ENCODE measurements at places on chromosomes 5 and 9. TPM values are rescaled to one million over a fixed set of nuclear protein-coding genes. Genes with fewer than 3 reads are reported as not detected.

DNA sequence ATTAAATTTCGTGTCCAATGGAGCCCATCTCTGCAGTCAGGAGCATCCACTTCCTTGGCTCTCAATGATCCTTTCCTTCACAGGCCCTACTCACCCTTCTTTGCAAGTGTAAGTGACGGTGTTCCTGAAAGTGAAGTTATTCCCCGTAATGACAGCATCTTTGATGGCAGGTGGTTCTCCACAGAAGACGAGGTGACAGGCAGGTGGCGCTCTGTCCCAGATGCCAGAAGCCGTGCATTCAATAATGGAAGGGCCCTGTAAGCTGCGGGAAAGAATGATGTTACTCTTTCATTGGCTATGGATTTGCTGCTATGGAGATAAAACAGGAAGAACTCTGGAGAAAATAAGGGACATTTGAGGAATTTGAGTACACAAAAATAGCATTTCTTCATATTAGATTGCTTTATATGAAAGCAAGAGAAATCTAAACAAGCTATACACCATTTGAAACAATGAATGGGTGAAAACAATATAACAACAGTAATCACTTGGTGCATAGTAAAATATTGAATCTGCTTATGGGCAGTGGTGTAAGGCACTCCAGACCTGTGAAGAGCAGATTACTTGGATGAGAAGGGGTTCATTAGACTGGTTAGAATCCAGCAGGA lies 89.9 kb upstream of the TXNDC8 start:
- peak; percentile 69 for DNase-seq
- no peaks in the 10 kb centered on the region for H3K27me3 ChIP-seq
- no peak overlapping the region for H3K27ac ChIP-seq
- H3K4me3 ChIP-seq, result no peak overlapping the region
- H3K36me3 ChIP-seq, result no peaks in the 10 kb centered on the region

GRCh38 chr5:127696683-127697082 lies 6.5 kb upstream of the CCDC192 start:
- H3K36me3 ChIP-seq, result no peaks in the 10 kb centered on the region
- no peaks in the 10 kb centered on the region for H3K4me1 ChIP-seq
- H3K27me3 ChIP-seq, result no peaks in the 10 kb centered on the region
- DNase-seq, result no peak
- H3K4me3 ChIP-seq, result no peak overlapping the region

- DNase-seq, result no peak
- no peaks in the 10 kb centered on the region for H3K27me3 ChIP-seq
- no peak overlapping the region for H3K27ac ChIP-seq
- H3K4me1 ChIP-seq, result no peaks in the 10 kb centered on the region
Measured at GRCh38 chr9:77386187-77386586, 208.9 kb downstream of the VPS13A start.

Gene TRIM41
- 23.9 TPM for total RNA-seq

GRCh38 chr9:124392254-124392870 lies 22.9 kb downstream of the PSMB7 start:
- H3K27me3 ChIP-seq, result no peaks in the 10 kb centered on the region
- DNase-seq, result no peak

Gene PTGDS
- 6.8 TPM for total RNA-seq

Gene ICE1
- 51.9 TPM for total RNA-seq

Gene OR13J1
- total RNA-seq, result not detected

DNA sequence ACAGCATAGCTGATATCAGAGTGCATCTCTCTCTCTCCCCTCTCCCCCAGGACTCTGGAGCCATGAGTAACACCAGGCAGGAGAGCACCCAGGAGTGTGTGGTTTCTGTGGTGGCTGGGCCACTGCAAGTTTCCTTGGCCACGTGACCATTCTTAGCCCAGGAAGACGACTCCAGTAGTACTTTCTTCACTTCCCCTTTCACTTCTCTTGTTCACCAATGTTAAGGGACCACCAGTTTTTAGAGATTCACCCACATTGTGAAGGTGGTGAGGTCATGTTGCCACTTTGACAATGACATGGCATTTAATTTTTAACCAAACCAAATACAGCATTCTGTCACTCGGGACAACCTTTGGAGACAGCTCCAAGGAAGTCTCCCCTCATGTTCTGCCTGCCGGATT lies 17.9 kb upstream of the DAPK1 start:
- no peak overlapping the region for H3K4me3 ChIP-seq
- no peak overlapping the region for H3K27ac ChIP-seq
- no peaks in the 10 kb centered on the region for H3K4me1 ChIP-seq
- no peaks in the 10 kb centered on the region for H3K27me3 ChIP-seq

- H3K27me3 ChIP-seq, result no peaks in the 10 kb centered on the region
- peak overlapping the region; percentile 71 for H3K27ac ChIP-seq
- H3K4me1 ChIP-seq, result peaks cover 51% of the 10 kb centered on the region
- no peak overlapping the region for H3K4me3 ChIP-seq
- no peak for DNase-seq
Measured at GRCh38 chr9:108058135-108058814, 568.7 kb upstream of the KLF4 start.

- H3K27me3 ChIP-seq, result no peaks in the 10 kb centered on the region
- H3K4me1 ChIP-seq, result no peaks in the 10 kb centered on the region
- DNase-seq, result no peak
- H3K27ac ChIP-seq, result no peak overlapping the region
Measured at GRCh38 chr5:64811050-64811640, 42.4 kb downstream of the CWC27 start.

DNA sequence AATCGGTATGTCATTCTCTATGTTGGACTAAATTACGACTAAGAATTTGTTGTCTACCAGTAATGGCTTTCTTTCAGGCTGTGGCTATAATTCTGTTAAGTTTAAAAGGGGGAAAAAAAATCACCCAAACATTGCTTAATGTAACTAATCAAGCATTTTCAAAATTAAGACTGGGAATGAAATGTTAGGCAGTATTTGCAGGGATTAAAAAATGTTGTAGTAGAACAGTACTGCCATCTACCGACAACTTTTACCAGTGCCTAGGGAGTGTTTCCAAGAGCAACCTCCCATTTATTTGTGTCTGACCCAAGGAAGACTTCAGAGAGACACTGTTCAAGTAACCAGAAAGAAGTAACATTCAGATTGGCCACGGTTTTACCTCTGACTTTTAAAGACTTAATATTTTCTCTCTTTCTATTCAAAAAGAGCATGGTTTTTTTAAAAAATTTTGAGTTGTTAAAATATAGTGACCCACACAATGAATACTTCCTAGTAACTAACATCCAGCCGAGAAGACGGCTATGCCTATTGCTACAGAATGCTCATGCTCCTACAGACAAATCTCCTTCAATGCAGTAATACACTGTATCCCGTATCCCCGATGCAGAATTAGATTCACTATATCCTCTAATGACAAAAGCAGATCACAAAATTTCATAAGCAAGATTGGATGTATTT lies 92.4 kb downstream of the ARL15 start:
- no peak overlapping the region for H3K27ac ChIP-seq
- H3K27me3 ChIP-seq, result no peaks in the 10 kb centered on the region
- DNase-seq, result no peak
- H3K36me3 ChIP-seq, result no peaks in the 10 kb centered on the region
- no peak overlapping the region for H3K4me3 ChIP-seq
- peaks cover 12% of the 10 kb centered on the region for H3K4me1 ChIP-seq

DNA sequence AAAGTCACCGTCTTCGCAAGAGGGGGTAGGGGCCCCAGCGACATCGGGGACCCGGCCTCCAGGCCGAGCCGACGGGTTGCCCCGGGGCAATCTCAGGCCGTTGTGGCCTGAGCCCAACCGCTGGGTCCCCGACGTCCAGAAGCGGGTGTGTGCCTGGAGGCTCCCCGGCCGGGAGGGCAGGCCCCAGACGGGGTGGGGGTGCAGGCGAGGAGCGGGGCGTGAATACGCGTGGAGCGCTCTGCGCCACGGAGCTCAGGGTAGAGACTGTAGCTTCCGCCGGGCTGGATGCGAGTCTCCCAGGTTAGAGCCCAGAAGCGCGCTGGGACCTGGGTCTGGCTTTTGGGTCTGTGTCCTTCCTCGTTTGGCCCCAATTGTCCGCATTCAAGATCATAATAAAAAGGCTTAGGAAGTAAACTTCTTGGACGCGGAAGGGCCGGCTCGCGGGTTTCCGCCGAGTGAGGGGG lies 3.5 kb downstream of the BARX1 start:
- H3K4me1 ChIP-seq, result peaks cover 50% of the 10 kb centered on the region
- H3K27ac ChIP-seq, result no peak overlapping the region
- H3K27me3 ChIP-seq, result peaks cover 97% of the 10 kb centered on the region
- H3K4me3 ChIP-seq, result no peak overlapping the region
- no peak for DNase-seq

GRCh38 chr9:117120061-117120460 lies 294.8 kb downstream of the ASTN2 start:
- H3K4me1 ChIP-seq, result no peaks in the 10 kb centered on the region
- H3K27ac ChIP-seq, result no peak overlapping the region

DNA sequence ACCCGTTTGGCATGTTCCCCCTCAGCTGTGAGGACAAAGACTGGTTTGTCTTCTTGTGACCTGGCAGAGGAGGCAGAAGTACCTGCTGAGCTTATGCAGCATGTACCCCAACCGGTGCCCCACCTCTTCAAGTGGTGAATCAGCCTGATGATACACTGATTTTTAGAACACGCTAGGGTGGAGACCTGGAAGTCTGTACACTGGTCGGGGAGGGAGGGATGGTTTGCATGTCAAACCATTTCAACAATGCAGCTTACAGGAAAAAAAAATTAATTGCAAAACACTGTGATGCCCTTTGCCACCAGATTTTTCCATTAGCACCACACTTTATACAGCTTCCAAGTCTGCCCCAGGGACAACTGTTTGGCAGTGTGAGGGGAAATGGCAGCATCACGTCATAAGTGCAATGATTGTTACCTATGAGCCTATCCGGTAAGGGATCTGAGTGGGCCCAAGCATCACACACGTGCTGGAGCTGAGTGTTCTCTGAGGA lies 155.1 kb upstream of the DMRT1 start:
- peaks cover 4% of the 10 kb centered on the region for H3K4me1 ChIP-seq
- no peak for DNase-seq
- no peaks in the 10 kb centered on the region for H3K36me3 ChIP-seq
- H3K27ac ChIP-seq, result peak overlapping the region; percentile 74
- H3K4me3 ChIP-seq, result no peak overlapping the region

DNA sequence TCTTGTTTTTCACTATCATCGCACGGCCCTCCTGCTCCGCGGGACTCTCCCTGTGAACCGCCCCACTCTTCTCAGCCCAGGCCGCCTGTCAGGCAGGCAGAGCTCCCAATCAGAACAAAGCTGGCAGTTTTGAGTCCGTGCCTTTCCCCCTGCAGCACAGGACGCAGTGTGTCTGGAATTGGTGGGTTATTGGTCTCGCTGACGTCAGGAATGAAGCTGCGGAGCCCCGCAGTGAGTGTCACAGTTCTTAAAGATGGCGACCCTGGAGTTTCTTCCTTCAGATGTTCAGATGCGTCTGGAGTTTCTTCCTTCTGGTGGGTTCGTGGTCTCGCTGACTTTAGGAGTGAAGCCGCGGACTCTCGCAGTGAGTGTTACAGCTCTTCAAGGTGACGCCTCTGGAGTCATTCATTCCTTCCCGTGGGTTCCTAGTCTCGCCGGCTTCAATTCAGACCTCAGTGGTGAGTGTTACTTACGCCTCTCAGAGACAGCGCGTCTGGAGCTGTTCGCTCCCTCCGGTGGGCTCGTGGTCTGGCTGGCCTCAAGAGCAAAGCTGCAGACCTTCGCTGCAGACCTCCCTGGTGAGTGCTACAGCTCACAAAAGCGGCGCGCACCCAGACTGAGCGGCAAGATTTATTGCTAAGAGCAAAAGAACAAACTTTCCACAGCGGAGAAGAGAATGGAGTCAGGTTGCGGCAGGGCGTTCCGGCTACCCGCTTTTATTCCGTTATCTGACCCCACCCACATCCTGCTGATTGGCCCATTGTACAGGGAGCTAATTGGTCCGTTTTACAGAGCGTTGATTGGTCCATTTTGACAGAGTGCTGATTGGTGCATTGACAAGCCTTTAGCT lies 7.4 kb downstream of the ZDHHC11B start:
- no peaks in the 10 kb centered on the region for H3K36me3 ChIP-seq
- H3K4me3 ChIP-seq, result peak overlapping the region; percentile 4
- DNase-seq, result no peak
- no peaks in the 10 kb centered on the region for H3K27me3 ChIP-seq

Gene CDH18
- total RNA-seq, result not detected

GRCh38 chr9:129206401-129206800 lies 28.3 kb upstream of the IER5L start:
- H3K4me3 ChIP-seq, result no peak overlapping the region
- no peaks in the 10 kb centered on the region for H3K36me3 ChIP-seq
- H3K4me1 ChIP-seq, result no peaks in the 10 kb centered on the region
- H3K27ac ChIP-seq, result no peak overlapping the region
- DNase-seq, result no peak

- no peaks in the 10 kb centered on the region for H3K36me3 ChIP-seq
- DNase-seq, result no peak
- H3K4me3 ChIP-seq, result no peak overlapping the region
Measured at GRCh38 chr5:179271821-179272325, 73.4 kb downstream of the ADAMTS2 start.

Gene SPATA31E1
- not detected for total RNA-seq

GRCh38 chr9:130920762-130921299 lies 18.2 kb downstream of the FIBCD1 start:
- no peaks in the 10 kb centered on the region for H3K4me1 ChIP-seq
- H3K27ac ChIP-seq, result no peak overlapping the region
- H3K4me3 ChIP-seq, result no peak overlapping the region
- no peaks in the 10 kb centered on the region for H3K36me3 ChIP-seq
- H3K27me3 ChIP-seq, result peaks cover 52% of the 10 kb centered on the region

Gene PCDHB11
- total RNA-seq, result 0.27 TPM

Gene FOXD4L3
- total RNA-seq, result not detected

- no peak overlapping the region for H3K27ac ChIP-seq
- H3K4me3 ChIP-seq, result no peak overlapping the region
- DNase-seq, result peak; percentile 10
- H3K27me3 ChIP-seq, result peaks cover 7% of the 10 kb centered on the region
- no peaks in the 10 kb centered on the region for H3K36me3 ChIP-seq
Measured at GRCh38 chr9:68678430-68678829, 26.6 kb upstream of the PIP5K1B start.

- H3K4me1 ChIP-seq, result no peaks in the 10 kb centered on the region
- DNase-seq, result no peak
- no peaks in the 10 kb centered on the region for H3K36me3 ChIP-seq
- no peaks in the 10 kb centered on the region for H3K27me3 ChIP-seq
- no peak overlapping the region for H3K4me3 ChIP-seq
- H3K27ac ChIP-seq, result no peak overlapping the region
Measured at GRCh38 chr9:126975327-126976220, 61.0 kb downstream of the RALGPS1 start.

Gene LCN10
- 2.5 TPM for total RNA-seq

DNA sequence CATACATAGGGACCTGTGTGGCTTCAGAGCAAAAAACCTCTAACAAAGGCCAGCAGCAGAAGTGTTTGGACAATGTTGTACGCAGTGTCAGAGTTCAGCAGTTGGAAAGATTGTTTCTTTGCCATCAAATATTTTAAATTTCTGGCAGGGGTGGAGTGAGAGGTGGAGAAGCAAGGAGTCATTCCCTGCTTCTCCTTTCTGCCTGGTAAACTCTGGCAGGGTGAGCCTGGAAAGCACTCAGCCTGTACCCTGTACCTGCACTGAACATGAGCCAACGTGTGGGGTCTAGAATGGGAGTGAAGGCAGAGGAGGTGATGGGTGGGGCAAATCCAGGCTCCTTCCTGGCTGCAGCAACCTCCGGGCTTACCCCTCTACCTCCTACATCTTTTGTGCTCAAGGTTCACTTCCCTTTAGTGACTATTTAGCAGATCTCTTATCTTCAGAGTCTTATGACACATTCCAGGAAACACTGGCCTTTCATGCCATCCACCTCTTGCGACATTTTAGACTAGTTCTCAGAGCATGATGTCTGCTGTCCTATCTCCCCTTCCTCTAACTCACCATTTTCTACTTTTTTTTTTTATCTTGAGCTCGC lies 445.0 kb upstream of the PIK3R1 start:
- H3K4me3 ChIP-seq, result no peak overlapping the region
- H3K4me1 ChIP-seq, result peaks cover 19% of the 10 kb centered on the region
- no peaks in the 10 kb centered on the region for H3K36me3 ChIP-seq
- H3K27ac ChIP-seq, result no peak overlapping the region
- DNase-seq, result peak; percentile 20
- no peaks in the 10 kb centered on the region for H3K27me3 ChIP-seq

All from transverse colon (tissue), 4 donors.